ENCODE measurements at places on chromosomes 7 and 10.
A peak's percentile ranks its signal among the peaks of the same experiment; 100 is the strongest.

- DNase-seq: peak; percentile 41
These were observed 163.8 kb downstream of the ELMO1 start for GRCh38 chr7:37284805-37285231.

GRCh38 chr10:55460008-55460407 lies 659.0 kb upstream of the PCDH15 start:
- DNase-seq: no peak

DNA sequence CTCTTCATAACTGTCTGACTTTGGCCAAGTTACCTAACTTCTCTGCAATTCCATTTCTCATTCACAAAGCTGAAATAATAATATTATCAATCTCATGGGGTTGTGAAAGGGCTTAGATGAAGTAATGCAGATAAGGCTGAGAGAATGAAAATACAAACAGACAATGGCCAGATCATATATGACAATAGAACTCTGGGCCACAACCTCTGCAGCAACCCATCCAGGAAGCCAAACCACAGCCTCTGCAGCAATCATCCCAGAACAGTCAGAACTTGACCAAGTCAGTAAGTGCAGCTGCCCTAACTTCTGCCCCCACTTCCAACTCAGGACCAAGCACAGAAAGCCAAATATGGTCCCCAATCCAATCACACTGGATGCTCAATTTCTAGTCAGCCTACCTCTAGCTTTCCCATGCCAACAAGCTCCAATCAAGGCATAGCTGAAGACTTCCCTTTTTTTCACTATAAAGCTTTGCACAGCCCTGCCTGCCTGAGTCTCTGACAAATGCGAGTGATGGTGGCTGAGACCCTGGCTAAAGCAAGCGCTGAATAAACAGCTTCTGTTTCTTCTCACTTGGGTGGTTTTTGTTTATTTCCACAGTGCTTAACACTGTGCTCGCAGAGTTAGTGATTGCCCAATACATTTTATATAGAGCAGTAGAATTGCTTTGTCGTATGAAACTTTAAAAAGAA lies 34.8 kb upstream of the TNPO3 start:
- DNase-seq: no peak

DNA sequence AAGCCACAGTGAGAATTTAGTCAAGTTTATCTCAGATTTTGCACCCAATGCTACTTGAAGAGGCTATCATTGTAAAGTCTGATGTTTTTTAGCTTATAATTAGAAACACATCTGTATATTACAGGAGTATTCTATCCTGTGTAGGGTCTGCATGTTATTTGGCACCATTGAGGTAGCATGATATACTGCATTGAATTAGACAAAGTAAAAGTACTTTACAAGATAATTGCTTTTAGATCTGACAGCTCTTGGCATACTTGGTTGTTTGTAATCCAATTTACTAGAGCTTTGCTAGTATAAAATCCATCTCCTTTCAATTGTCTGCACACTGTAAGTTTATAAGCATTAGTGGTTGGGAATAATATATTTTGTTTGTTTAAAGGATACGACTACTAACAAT lies 714.3 kb downstream of the ANKRD7 start:
- no peak for DNase-seq

- no peak for DNase-seq
These were observed 8.2 kb upstream of the CLIP2 start for GRCh38 chr7:74280985-74281384.

- no peak for DNase-seq
These were observed 31.8 kb downstream of the GPRIN2 start for GRCh38 chr10:46524472-46525176.
